Left ventricle myocardium inferior (tissue), 1 donor: ENCODE measurements at places on chromosomes 11 and 22.

GRCh38 chr22:44155115-44155514 is 25.6 kb upstream of the PARVG start:
- DNase-seq: no peak

DNA sequence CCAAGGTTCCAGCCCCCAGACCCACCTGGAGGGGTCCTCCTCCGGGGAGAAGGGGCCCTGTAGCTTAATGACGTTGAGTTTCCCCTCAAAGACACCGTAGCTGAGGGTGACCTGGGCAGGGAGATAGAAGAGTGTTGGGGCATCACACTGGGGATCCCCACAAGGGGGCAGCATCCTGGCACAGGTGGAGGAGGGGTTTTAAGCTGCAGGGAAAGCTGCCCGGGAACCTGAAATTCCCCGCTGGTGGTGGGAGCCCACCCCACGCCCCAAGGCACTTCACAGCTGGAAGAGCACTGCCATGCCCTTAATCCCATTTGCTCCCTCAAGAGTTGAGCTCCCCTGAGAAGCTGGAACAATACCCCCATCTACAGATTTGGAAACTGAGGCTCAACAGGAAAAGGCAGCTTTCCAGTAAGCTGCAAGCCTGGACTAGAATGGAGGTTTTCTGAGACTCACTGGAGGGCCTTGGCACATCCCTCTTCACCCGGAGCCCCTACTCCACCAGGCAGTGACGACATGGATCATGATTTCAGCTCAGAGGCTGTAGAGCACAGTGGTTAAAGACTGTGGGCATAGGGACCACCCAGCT is 13.7 kb downstream of the MFNG start:
- no peak for DNase-seq

DNA sequence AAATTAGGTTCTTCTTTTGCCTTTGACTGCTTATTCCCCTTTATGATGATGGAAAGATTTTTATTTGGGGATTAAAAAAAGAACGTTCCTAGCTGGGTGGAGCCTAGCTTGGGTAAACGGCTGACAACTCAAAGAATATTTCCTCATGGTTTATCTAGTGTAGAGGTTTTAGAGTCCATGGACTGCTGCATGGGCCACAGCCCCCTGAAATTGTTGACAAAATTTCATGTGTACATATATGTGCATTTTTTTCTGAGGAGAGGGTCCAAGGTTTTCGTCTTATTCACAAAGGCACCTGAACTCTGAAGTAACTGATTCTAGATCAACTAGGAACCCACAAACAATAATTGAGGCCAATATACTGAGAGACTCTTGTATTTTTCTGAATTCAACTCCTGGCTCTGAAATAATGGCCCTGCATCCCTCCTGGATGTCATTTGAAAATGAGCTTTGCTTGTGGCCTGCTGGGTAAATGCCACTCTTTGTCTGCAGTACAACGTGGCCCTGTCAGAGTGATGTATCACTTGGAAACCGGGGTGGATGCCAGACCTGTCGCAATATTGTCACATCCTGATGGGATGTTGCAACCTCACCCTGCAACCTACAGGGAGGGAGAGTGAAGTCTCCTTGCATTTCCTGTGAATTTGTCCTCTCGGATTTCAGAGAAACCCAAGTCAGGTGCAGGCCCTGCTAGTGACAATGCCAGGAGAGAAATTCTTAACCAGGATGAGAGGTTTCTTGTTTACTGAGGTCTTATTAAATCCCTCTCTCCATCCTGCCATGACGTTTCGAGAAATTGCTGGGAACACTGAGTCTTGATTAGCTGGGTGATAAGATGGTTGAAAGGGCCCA is 33.8 kb downstream of the EHF start:
- DNase-seq: peak; percentile 40

- DNase-seq: peak; percentile 44
These were observed 102.9 kb upstream of the GAL start for GRCh38 chr11:68581439-68581838.

- DNase-seq: no peak
These were observed 274.6 kb downstream of the BRD1 start for GRCh38 chr22:49553076-49553475.

- DNase-seq: no peak
These were observed 575 bp downstream of the MFNG start for GRCh38 chr22:37485395-37486223.

DNA sequence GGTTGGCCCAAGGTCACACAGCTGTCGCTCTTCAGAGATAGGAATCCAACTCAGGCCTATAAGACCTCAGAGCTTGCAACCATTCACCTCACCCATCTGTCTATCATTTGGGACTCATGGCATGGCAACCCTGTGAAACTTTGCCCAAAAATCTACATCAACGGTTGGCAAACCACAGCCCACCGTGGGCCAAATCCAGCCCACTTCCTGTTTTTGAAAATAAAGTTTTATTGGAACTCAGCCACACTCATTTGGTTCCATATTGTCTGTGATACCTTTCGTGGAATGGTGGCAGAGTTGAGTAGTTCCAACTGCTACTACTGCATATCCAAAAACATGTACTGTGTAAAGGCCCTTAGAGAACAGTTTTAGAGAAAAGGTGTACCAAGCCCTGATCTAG is 307.8 kb downstream of the MN1 start:
- no peak for DNase-seq

- DNase-seq: no peak
These were observed 2.9 kb upstream of the CAPN5 start for GRCh38 chr11:77063861-77064260.

GRCh38 chr22:27973846-27974245 is 54.8 kb upstream of the PITPNB start:
- DNase-seq: no peak

- DNase-seq: no peak
These were observed 49.9 kb upstream of the GRK3 start for GRCh38 chr22:25514436-25515180.

GRCh38 chr11:123373754-123374621 is 56.1 kb upstream of the GRAMD1B start:
- no peak for DNase-seq

- DNase-seq: no peak
These were observed 111.8 kb downstream of the OSBP2 start for GRCh38 chr22:30806391-30806861.

GRCh38 chr11:119421941-119422808 is 797 bp downstream of the THY1 start:
- DNase-seq: no peak

DNA sequence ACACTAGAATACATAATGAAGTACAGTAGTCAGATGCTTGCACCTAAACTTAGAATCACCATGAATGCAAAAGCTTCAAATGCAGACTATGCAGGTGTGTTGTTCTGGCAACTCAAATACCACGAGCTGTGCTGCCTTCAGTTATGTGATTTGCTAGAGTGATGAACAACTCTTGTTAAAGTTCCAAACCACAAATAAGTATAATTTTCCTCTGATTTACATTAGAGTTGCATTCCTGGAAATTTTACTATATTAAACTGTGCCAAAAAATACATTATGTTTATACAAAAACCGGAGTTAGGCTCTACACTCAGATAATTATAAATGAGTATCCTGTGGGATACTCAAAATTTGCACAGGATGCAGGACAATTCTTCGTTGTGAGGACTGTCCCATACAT is 3.0 kb downstream of the TMEM218 start:
- no peak for DNase-seq

DNA sequence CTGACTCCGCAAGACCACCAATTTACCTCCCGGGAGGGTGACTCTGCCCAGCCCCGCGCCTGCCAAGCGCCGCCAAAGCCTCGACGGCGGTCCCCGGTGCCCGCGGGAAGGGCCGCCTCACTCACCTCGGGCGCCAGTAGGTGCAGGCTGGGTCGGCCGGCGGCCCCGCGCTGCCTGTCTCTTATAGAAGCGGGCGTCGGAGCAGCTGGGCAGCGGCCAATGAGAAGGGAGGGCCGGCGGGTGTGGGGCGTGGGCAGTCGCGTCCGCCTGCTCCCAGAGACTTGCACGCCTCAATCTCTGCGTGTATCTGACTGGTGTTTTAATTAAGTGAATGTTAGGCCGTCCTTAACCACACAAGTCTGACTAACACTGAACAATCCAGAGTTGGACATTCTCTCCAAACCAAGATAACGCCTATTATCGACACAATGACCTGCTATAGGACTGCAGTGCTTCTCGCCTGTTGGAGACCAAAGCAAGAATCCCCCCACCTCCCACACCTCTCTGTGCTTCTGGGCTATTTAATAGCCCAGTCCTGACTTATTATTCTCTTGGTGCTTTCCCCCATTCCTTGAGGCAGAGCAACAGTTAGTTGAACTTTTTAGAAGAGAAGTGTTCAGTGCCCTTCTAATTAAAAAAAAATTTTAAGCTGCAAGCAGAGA is at the start of gene TPH1:
Gene TPH1 (minus strand): TSS at position 154 of the 662 bp plus-strand sequence. CDS start 5,507 bp downstream, outside the sequence.
- peak; percentile 26 for DNase-seq

DNA sequence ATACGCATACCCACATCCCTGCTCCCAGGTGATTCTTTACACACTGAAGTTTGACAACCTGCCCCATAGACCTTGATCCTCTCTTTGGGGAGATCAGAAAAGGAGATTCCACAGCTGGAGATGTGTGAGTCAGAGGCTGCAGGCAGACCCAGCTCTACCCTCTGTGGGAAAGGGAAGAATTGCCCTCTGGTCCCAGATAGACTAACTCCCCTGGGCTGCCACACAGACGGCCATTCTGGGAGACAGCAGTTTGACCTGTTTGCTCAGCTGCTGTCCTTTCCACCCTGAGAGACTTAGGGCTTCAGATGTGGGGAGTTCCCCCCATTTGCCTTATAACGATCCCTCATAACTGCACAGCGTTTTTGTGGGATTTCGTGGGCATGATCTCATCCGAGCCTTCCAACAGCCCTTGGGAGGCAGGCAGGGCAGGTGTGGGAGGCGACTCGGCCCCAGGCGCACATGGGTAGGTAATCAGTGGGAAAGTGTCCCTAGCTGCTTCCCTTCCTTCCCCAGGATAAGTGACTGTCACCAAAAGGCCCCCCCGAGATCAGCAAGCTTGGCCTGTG is 14.1 kb downstream of the FAM83F start:
- DNase-seq: no peak

DNA sequence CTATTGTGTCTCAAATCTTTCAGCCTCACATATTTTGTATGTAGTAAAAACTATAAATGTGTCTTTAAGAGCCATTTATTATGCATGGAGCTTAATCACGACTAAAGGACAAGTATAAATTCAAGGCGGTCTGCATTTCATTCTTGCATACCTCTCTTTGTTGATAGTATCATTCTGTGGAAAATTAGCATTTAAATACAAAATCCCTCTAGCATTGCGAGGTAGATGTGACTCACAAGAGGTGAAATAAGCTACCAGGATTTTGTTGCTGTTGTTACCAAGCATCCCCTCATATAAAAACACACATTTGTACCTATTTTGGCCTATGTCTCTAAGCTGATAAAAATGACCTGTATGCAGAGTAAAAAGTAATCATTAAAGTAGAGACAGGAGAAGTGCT is 537.4 kb upstream of the LUZP2 start:
- no peak for DNase-seq

- DNase-seq: no peak
These were observed 113.6 kb upstream of the SEZ6L start for GRCh38 chr22:26055693-26056092.

DNA sequence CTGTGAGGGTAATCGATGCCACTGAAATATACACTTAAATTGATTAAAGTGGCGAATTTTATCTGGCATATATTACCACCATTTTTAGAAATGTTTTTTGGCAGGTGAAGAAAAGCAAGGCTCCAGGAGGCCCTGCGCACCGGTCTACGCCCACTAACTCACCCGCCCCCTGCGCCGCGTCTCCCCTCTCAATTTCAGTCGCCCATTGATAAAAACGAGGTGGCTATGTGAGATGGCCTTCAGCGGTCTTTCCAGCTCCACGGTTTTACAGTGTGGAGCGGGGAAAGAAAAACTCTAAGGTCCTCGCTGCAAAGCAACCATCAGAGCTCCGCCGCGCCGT is 602 bp upstream of the AQP11 start:
- DNase-seq: no peak

GRCh38 chr11:64694821-64695365 is 28.1 kb downstream of the NRXN2 start:
- no peak for DNase-seq

- DNase-seq: no peak
These were observed 25.4 kb downstream of the SIK3 start for GRCh38 chr11:117072517-117073461.

- peak; percentile 58 for DNase-seq
These were observed 7.0 kb downstream of the UNC93B1 start for GRCh38 chr11:67996622-67997474.

- no peak for DNase-seq
These were observed 32.8 kb upstream of the CTTN start for GRCh38 chr11:70365544-70365927.

GRCh38 chr22:22167791-22168189 is 76.8 kb upstream of the VPREB1 start:
- no peak for DNase-seq

DNA sequence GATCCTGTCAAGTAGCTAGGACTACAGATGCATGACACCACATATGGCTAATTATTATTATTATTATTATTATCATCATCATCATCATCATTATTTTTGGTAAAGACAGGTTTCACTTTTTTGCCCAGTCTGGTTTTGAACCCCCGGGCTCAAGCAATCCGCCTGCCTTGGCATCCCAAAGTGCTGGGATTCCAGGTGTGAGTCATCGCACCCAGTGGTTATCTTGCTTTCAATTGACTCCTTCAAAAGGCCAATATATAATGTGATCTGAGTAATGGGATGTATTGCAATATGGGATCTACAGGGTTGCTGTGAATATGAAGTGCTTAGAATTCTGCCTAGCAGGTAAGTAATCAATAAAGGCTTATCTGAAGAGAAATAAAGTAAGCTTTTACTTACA is 221.2 kb downstream of the SBF2 start:
- no peak for DNase-seq

GRCh38 chr11:130785380-130786116 is 130.7 kb downstream of the SNX19 start:
- no peak for DNase-seq

DNA sequence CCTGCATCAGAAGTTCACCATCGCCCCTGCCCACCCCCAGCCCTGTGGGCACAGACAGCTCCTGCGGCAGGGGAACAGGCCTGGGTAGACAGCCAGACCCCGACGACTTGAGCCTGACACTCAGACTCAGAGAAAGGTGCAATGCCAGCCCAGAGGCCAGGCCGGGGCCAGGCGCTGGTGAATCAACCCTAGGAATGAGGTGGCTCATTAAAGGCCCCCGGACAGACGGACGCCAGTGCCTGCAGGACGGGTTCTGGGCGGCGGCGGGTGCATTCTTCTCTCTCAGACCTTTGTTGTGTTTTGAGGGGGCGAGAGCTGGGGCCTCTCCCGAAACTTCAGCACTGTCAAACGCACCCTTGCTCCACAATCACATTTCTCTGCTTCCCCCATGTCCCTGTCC is 5.6 kb downstream of the OVOL1 start:
- DNase-seq: no peak
